ENCODE measurements at places on chromosomes 3 and 15. TPM values are rescaled to one million over a fixed set of nuclear protein-coding genes. Genes with fewer than 3 reads are reported as not detected.

The ERICH6 gene
- not detected for total RNA-seq

The SPINK8 gene
- total RNA-seq, result not detected

The BFSP2 gene
- not detected for total RNA-seq

The NGLY1 gene
- total RNA-seq, result 34.1 TPM

The LRRIQ4 gene
- total RNA-seq, result 0.11 TPM

The SERINC4 gene
- not detected for total RNA-seq

The CHRM5 gene
- 0.75 TPM for total RNA-seq

The PML gene
- total RNA-seq, result 25.0 TPM

Measured in uterine smooth muscle cell (primary cell).